ENCODE measurements at places on chromosomes 16 and 17. TPM values are rescaled to one million over a fixed set of nuclear protein-coding genes. Genes with fewer than 3 reads are reported as not detected.

BRIP1 gene
- 32.5 TPM for total RNA-seq

MPP3 gene
- not detected for total RNA-seq

ARMC7 gene
- 16.9 TPM for total RNA-seq

CCL3 gene
- not detected for total RNA-seq

RAC3 gene
- 16.4 TPM for total RNA-seq

ATP2A1 gene
- 4.4 TPM for total RNA-seq

CCL5 gene
- 0.88 TPM for total RNA-seq

TMEM107 gene
- total RNA-seq = 45.4 TPM

LRRC46 gene
- 2.0 TPM for total RNA-seq
